CD14-positive monocyte (primary cell): ENCODE measurements at places on chromosomes 5 and 9.
A peak's percentile ranks its signal among the peaks of the same experiment; 100 is the strongest.

DNA sequence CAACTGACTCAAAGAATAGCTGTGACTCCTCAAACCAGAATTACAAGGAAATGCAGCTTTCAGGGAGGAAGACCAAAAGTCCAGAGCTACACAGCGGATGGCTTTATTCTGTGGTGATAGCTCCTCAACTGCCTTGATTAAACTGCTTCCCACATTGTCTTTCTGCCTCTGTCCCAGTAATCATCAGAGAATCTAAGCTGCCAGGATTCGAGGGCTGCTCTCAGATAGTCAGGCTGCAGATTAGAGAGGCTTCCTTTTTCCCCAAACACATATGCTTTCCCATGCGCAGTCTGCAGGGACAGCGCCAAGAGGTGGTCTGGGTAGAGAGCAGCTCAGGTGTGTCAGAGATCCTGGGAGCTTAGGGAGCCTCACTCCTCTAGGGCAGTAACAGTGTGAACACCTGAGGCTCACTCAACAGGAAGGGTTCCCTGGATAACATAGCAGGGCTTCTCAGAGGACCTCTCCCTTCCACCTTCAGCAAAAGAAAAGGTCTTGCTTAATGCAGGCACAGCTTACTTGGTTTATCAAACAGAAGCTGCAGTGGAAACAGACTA lies 439.9 kb upstream of the TLE4 start:
- DNase-seq: no peak

- DNase-seq: no peak
Measured at GRCh38 chr9:134858051-134858841, 22.4 kb upstream of the FCN2 start.

DNA sequence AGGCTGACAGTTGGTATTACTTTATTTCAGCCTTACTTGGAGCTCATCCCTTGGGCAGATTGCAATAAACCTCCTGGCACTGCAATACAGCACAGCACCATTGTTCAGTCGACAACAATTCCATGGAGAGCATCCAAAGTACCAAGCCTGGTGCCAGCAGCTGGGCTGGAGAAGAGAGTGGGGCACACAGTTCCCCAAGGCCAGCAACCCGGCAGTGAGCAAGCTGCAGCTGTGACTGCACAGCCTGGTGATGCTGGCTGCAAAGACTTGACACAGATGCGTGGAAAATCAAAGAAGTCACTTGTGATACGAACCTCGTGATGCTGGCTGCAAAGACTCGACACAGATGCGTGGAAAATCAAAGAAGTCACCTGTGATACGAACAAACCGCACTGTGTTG lies 125.4 kb downstream of the ATPSCKMT start:
- no peak for DNase-seq

DNA sequence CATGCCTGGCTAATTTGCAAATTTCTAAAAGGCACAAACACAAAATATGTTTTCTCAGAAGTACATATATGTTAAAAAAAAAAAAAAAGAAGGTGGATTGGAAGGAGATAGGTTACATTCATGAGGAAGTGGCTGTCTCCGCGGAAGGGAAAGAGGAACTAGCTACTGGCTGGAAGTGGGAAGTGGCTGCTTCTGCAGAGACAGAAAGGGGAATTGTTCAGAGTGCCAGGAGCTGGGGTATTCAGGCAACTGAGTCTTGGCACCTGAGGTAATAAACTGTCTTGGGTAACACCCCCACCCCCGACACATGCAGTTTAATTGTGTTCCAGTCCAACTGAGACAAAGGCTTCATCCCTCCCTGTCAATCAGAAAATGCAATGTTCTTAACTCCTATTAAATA lies 45.6 kb downstream of the S1PR3 start:
- DNase-seq: peak; percentile 83

DNA sequence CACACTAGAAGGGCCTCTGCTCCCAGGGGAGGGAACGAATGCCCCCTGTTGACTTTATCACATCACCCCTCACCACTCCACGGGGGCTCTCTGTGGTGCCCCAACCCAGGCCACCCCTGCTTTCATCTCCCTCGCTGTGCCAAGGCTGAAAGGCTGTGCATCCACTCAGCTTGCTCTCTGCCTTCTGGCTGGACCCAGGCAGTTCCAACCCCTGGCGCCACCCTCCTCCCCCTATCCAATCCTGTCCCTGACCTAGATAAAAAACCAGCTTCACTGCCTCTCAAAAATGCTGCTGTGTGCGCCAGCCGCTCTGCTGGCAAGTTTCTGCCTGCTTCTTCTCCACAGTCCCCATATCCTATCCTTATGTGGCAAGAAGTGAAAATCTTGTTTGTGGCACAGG lies 22.4 kb upstream of the CORO2A start:
- no peak for DNase-seq

DNA sequence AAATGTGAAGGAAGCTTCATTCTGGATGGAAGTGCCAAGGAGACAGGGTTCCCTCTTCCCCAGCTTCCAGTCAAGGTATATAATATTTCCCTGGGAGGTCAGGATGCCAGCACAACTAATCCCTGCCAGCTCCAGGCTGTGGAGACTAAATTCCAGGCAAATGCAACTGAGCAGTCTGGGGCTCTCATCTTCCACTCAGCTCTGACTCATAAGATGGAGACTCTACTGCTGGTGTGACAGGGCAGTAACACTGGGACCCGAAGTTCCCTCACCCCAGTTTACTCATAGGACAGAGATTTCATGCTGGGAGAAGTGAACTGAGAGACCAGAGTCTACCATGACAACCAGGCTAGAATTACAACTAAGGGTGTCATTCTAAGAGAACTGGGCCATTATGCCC lies 235.4 kb downstream of the FSTL4 start:
- DNase-seq: no peak

DNA sequence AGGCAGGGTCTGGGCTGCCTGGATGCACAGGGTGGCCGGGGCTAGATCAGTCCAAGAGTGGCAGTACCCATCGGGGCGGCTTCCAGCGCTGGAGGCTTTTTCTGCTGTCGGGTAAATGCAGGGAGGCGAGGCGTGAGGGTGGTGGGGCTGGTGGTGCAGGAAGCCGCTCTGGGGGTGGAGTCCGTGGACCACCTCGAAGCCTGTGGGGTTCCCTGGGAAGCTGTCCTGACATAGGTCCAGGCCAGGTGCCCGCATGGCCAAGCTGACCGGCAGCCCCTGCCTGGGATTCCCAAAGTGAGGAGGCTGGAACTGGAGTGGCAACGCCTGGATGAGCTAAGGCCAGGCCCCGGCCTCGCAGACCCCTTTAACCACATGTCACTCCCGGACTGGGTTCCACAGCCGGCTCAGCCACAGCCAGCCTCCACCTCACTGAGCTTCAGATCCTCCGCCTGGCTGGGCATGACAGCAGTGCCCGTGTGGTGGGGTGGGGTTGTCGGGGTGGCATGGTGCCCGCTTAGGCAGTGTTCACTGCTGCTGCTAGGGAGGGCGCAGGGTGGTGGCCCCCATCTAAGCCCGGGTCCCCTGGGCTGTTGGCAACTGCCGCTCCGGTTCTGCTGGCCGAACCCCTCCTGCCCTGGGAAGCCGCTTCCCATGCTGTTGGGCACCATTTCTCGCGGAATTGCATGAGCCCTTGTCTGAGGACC lies 1.4 kb upstream of the QRFP start:
- no peak for DNase-seq

DNA sequence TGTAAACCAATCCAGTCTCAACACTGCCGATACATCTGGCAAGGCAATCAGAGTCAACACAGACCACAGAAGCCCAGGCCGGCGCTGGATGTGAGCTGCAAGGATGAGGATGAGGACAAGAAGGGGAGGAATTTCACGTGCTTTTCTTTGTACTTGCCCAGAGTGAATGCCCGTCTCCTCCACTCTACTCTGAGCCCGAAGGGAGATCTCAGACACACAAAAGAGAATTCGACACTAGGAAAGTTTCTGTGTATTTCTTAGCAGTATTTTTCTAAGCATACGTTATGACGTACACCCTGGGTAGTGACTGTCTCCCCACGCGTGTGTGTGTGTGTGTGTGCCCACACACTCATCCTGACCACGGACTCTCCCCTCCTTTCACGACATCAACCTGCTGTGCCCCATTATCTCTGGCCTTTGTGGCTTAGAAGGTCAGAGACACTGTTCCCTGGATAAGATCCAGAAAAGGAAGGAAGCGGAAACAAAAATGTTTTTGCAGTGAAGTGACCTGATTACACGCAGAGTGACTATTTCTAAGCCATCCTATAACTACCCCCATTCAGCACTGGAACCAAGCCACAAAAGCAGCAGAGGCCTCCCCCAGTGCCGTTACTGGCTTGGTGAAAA lies 227.3 kb upstream of the DAPK1 start:
- DNase-seq: no peak

DNA sequence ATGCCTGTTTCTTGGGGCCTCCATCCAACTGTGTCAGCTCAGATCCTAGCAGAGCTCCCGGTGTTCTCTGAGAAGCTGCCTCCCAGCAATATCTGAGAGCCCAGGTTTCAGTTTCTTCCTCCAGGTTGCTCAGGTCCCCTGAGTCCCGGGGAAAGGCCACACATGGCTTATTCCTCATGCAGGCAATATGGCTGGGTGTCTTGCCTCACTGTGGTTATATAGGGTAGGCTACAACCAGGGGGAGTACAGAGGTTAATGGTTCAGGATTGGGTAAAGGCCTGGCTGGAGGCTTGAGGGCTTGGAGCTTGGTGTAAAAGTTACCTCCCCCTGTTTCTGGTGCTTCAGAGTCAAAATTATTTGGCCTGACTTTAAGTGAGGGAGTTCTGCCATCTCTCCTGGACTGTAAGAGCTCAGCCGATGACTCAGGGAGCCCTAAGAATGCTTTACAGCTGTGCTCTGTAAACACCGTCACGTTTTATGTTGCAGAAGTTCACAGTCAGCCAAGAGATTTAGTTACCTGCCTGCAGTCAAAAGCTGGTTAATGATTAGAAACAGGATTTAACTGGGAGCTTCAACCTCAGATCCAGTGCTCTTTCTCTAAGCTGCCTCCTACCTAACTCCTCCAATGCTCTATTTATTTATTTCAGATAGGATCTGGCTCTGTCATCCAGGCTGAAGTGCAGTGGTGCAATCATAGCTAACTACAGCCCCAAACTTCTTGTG lies 24.3 kb upstream of the UBAP2 start:
- no peak for DNase-seq
